ENCODE measurements at places on chromosomes 11 and 22. TPM values are rescaled to one million over a fixed set of nuclear protein-coding genes. Genes with fewer than 3 reads are reported as not detected.

The KLHL35 gene
- total RNA-seq = 0.11 TPM

The APOA1 gene
- total RNA-seq = not detected

The LRRC55 gene
- not detected for total RNA-seq

The RAB36 gene
- total RNA-seq = 2.1 TPM

All from activated B cell treated with CpG ODN at 0.5 μM for 24 hours (primary cell).